Thoracic aorta (tissue), 2 donors: ENCODE measurements at places on chromosomes 4 and X.

- DNase-seq, result no peak
These were observed 123.5 kb downstream of the TMEM144 start for GRCh38 chr4:158333820-158334219.

- DNase-seq, result no peak
These were observed 312.2 kb downstream of the GPM6A start for GRCh38 chr4:175499735-175500352.

- DNase-seq, result no peak
These were observed 198.1 kb upstream of the F9 start for GRCh38 chrX:139332441-139332840.

DNA sequence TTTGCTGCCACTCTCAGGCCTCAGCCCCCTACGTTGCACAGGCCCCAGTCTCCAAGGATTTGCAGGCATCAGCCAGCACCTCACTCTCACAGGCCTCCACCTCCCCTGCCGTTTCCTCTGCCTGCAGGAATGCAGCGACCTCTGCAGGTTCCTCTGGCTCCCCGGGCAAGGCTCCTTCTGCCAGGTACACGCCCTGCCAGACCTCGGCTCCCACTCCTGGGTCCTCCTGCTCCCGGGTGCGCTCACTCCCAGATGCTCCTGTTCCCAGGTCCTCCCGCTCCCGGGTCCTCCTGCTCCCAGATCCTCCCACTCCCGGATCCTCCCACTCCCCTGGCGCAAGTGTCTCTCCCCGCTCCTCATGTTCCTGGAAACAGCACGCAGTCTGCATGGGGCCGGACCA, 144.4 kb upstream of the RADX start:
- DNase-seq, result no peak

GRCh38 chr4:152083338-152083737, 322.5 kb upstream of the GATB start:
- no peak for DNase-seq
